ENCODE measurements at places on chromosomes 7 and 10.
A peak's percentile ranks its signal among the peaks of the same experiment; 100 is the strongest.

DNA sequence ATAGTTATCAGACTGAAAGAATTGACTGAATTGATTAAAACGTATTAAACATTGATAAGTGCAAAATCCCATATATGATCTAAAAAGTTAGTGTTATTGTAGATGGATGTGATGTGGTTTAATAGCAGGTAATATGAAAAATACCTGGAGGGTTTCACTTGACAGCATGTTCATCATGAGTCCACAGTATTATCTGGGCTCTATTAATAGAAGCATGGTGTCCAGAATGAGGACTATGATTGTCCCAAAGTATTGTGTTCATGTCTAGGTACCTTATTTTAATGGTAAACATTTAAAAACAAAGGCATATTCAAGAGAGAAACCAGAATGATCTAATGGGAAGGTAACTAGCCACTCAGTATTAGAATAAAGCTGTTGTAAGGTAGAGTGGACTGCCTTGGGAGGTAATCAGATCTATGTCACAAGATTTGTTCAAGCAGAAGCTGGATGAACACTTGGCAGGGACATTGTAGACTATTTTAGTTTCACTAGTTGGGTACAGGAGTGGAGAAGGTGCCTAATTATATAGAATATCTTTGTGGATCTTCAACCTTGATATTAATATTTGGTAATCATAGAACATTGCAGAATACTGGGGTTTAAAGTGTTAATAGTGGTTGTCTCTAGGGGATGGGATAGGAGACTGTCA is 43.5 kb downstream of the MCU start:
- no peak for DNase-seq

DNA sequence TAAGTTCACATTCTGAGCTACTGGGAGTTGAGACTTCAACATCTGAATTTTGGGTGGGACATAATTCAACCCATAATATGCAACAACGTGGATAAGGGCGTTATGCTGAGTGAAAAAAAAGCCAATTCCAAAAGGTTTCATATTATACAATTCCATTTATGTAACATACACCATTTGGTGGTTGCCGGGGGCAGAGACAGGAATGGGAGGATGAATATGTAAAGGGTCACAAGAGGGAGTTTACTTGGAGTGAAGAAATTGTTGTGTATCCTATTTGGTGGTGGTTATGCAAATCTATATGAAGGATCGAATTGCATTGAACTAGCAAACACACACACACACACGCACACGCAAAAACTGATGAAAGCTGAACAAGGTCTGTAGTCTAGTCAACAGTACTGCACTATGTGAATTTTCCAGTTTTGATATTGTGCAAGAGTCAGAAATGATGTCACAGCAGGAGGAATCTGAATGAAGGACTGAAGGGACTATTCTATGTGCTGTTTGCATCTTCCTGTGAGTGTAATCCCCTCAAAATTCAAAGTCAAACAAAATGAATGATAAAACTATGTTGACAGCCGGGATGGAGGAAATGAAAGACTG is 249.2 kb upstream of the HABP2 start:
- no peak for DNase-seq

DNA sequence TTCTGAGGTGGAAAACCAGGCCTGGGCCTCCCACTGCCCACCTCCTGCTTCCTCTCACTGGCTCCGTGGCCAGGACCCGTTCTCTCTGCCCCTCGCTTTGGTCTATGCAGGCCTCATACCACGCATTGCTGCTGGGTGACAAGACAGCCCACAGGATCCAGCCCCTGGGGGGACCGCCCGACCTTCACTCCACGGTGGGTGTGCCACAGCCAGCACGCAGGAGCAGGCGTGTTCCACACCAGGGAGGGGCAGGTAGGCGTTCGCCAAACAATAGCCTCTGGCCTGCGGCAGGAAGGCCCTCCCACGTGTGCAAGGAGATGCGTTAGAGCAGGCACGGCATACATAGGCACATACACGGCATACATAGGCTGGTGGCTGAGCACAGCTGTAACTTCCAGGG is 233.4 kb downstream of the WDR37 start:
- peak; percentile 17 for DNase-seq

DNA sequence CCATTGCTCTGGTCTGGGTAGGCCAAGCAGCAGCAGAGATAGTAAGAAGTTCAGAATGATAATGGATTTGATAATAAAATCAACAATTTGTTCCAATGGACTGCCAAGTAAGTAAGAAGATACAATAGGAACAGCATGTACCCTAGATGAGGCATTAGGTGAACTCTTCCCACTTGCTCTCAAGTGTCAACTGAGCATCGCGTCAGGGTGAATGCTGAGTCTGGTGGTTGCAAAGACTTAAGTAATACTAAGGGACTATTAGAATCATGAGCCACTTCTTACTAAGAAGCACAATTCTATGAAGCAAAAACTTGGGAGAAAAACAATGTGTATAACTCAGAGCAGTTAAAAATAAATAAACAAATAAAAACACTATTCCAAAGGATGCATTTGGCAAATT is 54.5 kb downstream of the LRRN3 start:
- DNase-seq, result no peak

GRCh38 chr7:151559557-151560183 is 40.0 kb upstream of the RHEB start:
- DNase-seq, result no peak

DNA sequence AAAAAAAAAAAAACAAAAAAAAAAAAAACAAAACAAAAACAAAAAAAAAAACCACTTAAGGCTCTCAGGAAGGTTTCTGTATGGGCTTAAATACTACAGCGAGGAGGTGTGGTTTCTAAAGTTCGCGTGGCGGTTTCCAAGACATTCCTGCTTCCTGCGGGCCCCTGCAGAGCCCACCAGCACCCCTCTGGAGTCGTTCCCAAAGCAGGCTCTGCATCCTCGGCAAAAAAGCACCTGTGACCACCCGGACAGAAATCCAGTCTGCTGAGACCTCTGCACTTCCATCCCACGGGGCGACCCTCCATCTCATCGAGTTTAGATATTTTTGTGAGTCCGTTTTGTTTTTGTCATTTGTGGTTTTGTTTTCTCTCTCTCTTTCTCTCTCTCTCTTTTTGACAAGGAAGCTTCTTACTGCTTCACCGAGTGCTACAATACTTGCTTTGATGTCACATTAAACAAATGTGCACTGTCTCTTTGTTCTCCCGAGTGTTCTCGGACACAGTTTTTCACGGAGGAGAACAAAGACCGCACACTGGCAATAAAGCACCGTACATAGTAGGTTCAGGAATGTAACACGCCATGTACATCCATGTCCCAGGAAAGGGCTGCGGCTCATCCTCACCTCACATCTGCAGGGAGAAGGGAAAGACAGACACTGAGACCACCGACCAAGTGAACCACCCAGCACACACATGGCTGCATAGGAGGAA is 21.5 kb downstream of the PDGFA start:
- DNase-seq, result no peak

DNA sequence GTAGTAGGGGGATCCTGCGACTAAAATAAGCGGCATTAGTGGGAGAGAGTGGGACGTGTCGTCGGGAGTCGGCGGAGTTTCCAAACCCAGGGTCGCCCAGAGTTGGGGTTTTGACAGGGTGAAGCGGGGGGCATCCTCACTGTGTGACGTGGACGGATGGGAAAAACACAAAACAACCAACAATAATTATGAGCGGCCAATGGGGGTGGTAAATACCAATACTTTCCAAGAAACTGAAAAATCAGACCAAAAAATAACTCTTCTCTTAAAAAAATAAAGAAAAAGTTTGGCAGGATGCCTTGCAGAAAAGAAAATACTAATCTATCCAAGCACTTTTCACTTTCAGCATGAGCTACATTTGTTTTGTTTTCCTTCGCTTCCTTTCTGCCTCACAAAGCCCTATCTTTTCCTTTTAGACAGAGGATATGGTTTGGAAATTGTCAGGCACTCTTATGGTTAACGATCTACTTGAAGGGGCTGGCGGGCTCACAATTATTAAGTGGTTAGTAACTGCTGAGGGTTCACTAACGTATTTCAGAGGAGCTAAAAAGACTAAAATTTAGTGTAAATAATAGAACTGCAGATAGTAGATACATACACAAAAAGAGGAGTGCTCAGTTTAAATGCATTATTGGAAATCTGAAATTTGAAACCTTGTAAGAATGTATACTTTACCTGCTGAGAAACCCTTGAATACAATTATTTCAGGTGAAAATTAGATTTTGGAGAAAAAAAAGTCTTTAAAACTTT is 802 bp upstream of the CDK6 start:
- no peak for DNase-seq
